ENCODE measurements at places on chromosomes 11 and 22.

DNA sequence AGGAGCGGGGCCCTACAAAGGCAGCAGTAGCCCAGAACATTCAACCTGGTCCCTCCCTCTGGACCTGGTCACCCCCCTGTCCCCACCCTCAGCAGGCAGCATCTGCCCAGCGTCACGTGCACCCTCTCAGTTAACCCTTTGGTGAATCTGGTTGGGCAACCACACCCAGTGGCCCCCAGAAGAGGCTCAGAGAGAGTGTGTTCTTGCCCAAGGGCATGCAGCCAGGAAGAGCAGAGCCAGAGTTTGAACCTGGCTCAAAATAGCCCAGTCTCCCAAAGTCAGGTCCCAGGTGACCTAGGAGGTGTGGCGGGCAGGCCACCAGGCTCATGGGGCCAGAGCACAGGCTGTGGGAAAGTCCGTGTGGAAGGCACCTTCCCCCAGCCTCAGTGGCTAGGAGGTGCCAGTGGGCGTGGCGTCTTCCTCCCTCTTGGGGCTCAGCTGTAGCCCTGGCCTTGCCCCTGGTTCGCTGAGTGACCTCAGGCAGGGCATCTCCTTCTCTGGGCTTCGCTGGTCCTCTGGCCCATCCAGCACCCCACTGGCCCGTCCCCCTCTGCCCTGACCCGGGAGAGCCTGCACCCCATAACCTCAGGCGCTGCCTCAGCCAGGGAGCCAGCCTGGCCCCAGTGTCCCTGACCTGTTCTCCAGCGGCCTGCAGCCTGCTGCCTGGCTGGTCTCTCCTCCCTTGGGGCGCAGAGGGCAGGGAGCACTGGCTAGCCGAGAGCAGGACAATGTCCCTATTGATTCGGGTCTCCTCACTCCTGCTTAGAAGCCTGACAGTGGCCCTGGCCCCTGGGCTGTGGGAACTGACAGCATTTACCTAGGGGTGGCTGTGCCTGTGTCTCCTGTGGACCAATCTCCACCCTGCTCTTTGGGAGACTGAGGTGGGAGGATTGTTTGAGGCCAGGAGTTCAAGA lies 7.0 kb downstream of the ALDH3B1 start:
- no peak for DNase-seq

DNA sequence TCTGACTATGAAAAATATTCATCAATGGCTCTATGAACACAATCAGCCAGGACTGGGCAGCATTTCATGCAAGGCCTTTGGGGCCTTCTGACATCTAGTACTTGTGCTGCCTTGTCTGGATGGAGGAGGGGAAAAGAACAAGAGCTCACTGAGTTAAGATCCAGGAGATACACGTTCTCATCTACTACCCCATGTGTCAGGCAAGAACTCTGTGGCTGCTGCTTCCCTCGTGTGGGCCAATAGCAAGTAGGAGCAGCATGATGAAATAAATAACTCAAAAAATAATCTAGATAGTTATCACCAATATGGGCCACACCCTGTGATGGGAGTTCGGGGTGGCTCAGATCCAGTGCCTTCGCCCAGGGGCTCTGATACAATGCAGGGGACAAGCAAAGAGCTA lies 7.3 kb downstream of the KCNE3 start:
- no peak for DNase-seq

GRCh38 chr11:2400762-2401435 lies 349 bp downstream of the TSSC4 start:
- no peak for DNase-seq

- DNase-seq: peak; percentile 48
These were observed 61.4 kb upstream of the FADD start for GRCh38 chr11:70141486-70142220.
